ENCODE measurements at places on chromosomes 2 and 18.

DNA sequence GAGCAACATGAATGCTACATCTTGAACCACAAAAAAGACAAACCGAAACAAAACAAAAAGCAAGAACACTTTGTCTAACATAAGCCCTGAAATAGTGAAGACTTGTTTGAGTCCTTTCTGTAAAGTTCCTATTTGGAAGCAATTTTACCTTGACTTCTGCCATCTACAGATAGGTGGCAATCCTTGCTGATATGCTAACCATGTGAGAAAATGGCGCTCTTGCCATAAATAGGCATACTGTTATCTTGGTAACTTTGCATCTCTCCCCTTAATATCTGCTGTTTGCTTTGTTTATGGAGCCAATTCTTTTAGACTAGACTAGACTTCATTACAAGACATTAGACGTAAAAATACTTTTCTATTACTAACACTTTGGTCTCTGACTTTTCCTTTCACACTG lies 49.4 kb upstream of the PNPT1 start:
- DNase-seq: no peak

DNA sequence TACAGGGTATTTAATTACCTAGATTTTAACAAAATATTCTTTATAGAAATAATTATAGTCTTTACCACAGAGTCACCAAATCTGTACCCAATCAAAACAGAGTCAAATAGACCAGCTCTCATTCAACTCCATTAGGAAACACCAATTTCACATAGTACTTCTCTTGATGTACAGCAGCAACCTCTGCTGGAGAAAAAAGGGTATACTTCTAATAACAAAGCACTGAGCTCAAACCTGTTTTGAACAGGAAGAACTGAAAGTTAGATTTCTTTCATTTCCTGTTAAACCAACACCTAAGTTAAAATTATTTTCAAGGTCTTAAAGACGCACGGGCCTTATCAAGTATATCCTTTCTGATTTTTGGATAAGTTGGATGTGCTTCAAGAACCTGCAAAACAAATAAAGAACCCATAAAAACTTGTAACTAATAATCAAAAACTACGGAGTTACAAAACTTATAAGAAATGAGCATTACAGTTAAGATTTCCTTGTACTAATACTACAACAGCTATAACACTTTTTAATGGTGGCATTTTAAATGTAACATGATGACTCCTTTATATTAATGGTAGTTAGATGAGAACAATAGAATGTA lies 79.0 kb downstream of the TTC21B start:
- DNase-seq: peak; percentile 63

DNA sequence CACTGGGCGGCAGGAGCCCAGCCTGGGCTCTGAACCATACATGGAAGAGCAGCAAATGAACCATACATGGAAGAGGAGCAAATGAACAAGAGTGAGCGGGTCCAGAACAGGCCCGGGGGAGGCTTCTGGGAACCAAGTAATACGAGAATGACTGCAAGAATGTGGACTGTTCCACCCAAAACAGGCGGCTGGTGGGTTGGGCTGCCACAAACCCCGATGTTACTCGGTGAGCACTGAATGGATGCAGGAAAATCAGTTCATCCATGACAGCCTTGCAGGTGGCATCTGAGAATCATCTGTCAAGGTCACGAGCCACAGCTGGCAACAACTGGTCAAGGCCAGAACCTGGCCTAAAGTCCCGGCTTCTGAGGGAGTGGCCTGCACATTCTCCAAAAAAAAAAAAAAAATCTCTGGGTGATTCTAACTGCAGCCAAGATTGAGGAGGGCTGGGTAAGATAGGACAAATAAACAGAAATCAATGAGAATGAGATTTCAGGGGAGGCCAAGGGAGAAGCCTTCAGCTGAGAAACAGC lies 106.1 kb downstream of the ZNF516 start:
- DNase-seq: no peak

GRCh38 chr2:130827502-130828251 lies 9.0 kb upstream of the ARHGEF4 start:
- no peak for DNase-seq

- no peak for DNase-seq
Measured at GRCh38 chr2:112915300-112916144, 4.6 kb downstream of the IL37 start.

DNA sequence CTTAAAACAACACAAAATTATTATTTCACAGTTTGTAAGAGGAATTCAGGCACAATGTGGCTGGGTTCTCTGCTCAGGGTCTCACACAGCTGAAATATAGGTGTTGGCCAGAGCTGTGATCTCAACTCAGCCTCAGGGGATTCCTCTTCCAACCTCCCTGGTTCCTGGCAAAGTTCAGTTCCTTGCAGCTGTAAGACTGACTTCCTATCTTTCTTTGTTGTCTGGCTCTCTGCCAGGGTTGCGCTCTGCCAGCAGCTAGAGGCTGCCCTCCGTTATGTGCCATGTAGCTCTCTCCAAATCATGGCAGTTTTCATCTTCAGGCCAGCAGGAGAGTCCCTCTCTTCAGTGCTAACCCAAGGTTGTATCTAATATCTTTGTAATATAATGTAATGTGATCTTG lies 272.5 kb upstream of the KCNJ3 start:
- no peak for DNase-seq

- DNase-seq: no peak
Measured at GRCh38 chr18:23277399-23277798, 142.1 kb downstream of the CABLES1 start.

GRCh38 chr2:207254591-207255464 lies 89.1 kb upstream of the KLF7 start:
- no peak for DNase-seq

DNA sequence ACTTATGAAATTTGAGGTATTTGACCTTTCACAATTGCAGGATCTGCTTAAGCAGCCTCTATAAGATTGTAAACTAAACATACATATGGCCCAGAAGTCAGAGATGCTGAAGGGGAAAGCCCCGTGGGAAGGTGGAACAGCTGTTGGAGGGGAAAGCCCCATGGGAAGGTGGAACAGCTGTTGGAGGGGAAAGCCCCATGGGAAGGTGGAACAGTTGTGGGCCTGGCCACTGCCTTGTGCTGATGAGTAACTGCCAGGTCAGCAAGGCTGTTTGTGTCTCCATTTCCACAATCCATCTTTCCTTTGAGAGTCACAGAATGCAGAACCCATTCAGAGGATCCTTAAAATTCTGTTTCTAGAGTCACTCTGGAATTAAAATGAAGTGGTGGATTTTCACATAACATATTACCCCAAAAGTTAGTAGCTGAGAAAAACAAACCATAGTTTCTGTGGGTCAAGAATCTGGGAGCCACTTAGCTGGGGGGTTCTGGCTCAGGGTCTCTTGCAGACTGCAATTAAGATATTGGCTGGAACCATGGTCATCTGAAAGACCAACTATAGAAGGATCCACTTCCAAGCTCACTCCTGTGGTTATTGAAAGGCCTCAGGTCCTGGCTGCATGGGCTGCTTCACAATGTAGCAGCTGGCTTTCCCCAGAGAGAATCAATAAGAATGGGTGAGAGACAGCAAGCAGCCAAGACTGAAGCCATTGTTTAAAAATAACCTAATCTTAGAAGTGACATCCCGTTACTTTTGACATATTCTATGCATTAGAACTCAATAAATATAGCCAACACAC lies 86.6 kb upstream of the CAVIN2 start:
- no peak for DNase-seq

- DNase-seq: peak; percentile 7
Measured at GRCh38 chr2:88350331-88351248, 101.9 kb downstream of the FOXI3 start.

DNA sequence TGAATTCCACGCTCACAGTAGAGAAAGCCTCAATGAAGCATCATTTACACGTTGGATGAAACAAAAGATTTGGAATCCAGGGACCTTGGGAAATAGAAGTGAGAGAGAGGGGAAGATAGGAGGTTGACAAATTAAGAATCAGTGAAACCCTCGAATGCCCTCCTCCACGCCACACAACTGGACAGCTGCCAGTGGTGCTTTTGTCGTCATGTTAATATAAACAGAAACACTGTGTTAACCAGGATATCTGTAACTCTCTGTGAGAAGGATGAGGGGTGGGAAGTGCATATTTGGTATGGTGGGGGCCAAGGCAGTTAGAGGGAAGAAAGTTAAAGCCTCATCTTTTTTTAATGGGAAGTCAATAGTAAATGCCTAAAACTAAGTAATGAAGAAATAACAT lies 108.7 kb downstream of the GFPT1 start:
- no peak for DNase-seq

DNA sequence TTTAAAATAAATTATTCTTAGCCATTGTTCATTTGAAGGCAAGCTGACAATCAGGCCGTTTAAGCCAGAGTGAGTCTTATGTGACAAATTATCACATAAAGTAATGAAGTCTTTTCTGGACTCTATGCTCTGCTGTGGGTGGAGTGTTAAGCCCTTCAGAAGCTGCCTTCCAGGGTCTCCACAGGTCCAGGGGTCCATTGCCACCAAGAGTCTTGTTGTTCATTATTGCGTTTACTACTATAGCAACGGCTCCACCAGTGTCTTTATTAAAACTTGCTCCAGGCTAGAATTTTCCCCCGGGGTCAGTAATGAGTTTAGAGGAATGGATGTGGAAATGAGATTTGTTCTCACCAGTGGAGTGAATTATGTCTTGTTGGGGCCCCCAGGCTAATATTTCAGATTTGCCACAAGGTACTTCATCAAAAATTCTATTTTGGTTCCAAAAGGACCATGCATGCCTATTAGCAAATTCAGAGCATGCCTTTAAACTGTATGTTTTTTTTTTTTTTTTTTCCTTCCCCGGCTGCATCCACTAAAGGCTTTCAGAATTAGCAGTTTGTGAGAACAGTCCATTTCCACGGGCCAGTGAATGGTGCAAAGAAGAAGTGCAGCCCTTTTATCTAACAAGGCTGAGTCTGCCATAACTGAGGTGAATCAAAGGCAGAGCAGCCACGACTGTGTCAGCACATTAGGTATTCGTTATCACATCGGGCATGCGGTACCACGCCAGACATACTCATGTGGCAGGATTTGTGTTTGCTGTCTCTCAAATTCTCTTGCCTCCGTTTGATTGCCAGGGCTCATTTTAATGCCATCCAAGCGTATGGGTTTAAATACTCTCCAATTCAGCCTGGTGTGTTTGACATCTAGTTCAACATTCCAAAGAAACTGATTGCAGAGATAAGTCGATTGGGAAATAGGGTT lies 26.2 kb upstream of the LRRTM1 start:
- DNase-seq: no peak

DNA sequence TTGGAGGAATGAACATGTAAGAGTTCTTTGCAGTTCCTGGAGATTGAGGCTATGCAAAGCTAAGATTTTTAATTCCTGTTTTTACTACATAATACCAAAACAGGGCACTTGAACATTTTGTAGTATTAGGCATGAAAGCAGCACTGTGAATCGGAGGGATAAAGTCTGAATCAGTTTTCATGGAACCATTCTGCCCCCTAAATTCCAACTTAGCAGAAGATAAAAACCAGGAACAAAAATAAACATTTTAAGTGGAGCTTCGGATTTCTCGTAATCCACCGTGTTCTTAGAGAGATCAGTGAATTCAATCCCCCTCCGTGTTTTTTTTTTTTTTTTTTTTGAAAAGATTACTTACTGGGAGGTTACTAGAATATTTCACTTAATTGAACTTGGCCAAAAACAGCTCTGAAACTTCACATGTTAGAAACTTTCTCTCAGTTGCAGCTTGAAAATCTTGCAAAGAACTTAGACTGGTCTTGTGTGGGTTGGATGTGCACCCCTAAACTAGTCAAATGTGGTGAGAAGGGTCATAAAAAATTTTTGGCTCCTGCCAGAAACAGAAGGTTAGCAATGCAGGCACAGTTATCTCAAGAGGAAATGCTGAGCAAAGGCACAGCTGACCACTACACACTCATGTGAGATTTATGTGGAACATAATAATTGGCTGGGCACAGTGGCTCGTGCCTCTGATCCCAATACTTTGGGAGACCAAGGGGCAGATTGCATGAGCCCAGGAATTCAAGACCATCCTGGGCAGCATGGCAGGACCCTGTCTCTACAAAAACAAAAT lies 145.4 kb upstream of the RNF152 start:
- DNase-seq: no peak

DNA sequence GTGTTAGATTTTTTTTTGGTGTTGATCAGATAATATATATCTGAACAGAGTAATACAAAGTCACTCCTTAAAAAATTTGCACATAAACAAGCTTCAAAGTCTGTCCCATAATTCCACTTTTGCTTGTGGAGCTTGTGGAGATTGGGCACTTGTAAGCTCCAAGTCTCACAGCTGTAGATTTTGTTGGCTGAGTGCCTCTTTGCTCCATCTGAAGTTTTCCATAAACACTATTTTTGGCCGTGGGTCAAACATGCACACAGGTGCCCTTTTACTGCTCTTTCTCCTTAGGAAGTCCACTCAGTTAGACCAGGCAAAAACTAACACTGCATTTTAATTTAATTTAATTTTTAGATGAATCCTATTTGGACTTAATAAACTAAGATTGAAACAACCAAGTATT lies 3.6 kb upstream of the KCNJ13 start:
- DNase-seq: no peak

DNA sequence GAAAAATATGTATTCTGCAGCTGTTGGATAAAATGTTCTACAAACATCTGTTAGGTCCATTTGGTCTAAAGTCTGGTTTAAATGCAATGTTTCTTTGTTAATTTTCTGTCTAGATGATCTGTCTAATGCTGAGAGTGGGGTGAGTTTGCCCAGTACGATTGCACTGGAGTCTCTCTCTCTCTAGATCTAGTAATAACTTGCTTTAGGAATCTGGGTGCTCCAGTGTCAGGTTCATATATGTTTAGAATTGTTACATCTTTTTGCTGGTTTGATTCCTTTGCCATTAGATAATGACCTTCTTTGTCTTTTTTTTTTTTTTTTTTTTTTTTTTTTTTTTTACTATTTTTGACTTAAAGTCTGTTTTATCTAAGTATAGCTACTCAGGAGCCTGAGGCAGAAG lies 10.4 kb downstream of the GCC2 start:
- no peak for DNase-seq

DNA sequence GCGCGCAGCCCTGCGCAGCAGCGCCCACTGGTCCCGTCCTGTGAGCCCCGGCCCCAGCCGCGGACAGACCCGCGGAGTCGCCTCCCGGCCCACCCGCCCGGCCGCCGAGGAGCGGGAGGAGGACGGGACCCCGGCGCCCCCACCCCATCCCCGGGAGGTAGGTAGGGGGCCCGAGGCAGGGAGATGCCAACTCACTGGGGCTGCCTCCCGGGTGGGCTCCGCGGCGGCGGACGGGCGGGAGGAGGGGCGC lies 160 bp downstream of the SPTBN1 start:
- DNase-seq: no peak

- no peak for DNase-seq
Measured at GRCh38 chr2:58770846-58771245, 529.7 kb upstream of the FANCL start.

GRCh38 chr2:24915796-24916195 lies 4.2 kb downstream of the ADCY3 start:
- DNase-seq: no peak

DNA sequence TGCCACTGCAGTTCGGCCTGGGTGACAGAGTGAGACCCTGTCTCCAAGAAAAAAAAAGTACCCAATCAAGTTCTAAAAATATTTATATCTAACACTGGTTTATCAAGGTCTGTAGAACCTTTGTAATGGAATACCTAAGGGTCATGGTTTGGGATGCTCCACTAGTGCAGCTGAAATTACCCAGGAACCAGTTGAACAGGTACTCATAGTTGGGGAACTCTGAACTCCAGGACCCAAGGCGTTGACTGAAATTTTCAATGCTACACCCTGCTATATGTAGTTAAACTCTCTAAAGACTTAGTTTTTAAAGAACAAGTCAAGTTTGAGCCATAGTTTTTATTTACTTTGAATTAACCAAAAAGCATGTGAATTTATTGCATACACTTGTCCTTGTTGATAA lies 55.1 kb downstream of the FAM117B start:
- no peak for DNase-seq

Measured in NCI-H2029 treated with DMSO at 0.1 percent for 48 hours (cell line).